ENCODE measurements at places on chromosomes 7 and 10.

DNA sequence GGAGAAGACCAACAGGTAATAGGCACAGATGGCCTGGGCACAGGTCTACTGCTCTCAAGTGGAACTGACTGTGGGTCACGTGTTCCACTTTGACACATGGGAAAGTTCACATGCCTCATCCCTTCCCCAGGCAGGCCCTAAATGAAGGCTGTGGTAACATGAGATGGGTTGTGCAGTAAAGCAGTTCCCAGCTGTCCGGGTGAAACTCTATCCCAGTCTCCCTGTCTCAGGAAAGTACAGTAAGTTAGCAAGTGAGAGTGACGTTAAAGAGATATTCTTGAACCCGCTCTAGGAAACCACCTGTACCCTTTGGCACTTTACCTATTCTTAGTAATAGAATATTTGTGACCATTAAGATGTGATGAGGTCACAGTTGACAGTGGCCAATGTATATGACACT lies 343.7 kb upstream of the AOAH start:
- DNase-seq: no peak

DNA sequence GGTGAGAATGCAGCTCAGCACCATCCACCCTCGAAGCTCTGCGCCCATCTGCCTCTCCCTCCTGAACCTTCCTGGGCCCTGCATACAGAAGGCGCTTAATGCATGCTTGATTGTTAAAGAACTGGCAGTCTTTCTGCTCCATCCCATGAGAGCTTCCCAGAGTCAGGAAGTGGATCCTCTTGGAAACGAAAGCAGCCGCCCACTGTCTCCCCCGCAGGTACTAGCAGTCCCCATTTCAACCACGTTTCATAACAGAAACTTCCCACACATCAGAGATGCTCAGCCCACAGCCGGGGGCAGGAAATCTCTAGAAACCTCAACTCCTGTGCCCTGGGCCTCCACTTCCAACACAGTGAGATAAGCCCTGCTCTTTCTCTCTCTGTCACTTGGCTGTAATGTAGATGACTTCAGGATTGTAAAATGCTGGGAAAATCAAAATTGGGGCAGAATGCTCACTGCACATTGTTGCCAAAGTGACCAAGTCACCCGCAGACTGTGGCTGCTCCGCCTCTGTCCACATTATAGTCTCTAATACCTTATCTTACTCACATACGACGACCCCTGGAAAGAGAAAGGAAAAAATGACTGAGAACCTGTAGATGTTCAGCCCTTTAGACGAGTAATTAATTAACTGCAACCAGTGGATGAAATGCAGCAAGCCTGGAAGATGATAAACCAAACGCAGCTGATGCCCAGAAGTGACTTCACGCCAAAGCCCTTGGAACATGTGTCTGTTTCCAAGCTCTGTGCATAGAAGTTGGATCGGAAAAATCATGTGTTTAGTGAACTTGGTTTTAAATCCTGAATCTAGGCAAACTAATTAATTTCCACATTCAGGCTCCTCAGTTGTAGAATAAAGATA lies 28.5 kb downstream of the GSDME start:
- no peak for DNase-seq

DNA sequence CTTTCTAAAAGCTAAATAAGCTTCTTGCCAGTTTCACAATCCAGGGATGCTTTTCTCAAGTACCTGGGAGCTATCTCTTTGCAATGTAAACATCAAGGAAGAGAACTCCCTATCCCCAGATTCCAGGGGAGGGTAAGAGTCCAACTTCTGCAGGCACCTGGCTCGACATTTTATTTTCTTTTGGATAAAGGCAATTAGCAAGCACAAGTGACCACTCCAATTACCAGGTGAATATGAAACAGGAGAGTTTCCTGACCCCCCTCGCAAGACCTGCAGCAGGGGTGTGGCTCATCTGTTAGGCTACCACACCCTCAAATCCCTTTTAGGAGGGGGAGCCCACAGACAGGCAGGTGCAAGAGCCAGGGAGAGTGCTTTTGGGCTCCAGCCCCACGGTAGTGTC lies 28.6 kb upstream of the LANCL2 start:
- DNase-seq: no peak

- DNase-seq: no peak
Measured at GRCh38 chr7:43444711-43445578, 138.0 kb upstream of the STK17A start.

GRCh38 chr10:130546841-130547240 lies 410.6 kb downstream of the GLRX3 start:
- no peak for DNase-seq

DNA sequence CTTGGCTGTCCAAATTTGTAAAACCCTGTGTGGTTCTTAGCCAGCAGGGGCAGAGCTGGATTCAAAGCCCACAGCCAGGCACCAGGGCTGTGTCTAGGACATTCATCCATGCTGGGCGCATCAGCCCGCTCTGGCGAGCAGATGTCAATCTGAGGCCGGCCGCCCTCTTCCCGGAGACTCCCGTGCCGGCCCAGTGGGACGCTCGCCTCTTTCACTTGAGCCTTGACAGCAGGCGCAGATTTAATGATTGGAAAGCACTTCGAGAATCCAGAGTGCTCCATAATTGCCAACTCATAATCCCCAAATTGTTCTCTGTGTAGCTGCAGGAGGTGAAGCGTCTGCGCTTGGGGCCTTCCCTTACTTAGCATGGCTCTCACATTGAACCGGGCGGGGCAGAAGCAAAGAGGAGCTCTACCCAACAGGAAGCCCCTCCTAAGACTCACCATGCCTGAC lies 36.7 kb downstream of the SLIT1 start:
- DNase-seq: no peak

DNA sequence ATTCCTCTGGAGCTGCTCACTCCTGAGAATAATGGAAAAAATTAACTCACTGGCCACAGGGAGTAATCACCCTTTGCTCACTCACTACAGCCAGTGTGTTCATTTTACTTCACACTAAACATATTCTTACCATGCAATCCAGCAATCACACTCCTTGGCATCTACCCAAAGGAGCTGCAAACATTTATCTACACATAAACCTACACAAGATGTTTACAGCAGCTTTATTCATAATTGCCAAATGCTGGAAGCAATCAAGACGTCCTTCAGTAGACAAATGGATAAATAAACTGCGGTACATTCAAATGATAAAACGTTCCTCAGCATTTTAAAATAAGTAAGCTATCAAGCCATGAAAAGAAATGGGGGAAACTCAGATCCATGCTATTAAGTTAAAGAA lies 34.2 kb upstream of the POM121L12 start:
- no peak for DNase-seq

DNA sequence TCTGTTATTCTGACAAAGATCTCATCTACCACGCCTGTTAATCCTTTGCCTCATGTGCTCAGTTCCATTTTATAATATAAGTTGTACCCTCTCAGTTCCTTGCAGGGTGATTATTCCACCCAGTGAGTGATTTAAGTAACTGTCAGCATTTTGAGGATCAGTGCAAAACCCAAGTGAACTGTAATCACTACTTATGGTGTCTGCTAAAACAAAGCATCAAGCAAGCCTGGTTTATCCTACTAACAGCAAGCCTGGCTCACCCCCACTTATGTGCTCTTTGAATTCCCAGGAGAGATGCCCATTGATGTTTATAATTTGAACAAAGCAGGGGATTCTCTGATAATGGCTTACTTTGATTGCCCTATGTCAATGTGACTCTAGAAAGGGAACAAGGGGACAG lies 186.8 kb upstream of the LRGUK start:
- no peak for DNase-seq

DNA sequence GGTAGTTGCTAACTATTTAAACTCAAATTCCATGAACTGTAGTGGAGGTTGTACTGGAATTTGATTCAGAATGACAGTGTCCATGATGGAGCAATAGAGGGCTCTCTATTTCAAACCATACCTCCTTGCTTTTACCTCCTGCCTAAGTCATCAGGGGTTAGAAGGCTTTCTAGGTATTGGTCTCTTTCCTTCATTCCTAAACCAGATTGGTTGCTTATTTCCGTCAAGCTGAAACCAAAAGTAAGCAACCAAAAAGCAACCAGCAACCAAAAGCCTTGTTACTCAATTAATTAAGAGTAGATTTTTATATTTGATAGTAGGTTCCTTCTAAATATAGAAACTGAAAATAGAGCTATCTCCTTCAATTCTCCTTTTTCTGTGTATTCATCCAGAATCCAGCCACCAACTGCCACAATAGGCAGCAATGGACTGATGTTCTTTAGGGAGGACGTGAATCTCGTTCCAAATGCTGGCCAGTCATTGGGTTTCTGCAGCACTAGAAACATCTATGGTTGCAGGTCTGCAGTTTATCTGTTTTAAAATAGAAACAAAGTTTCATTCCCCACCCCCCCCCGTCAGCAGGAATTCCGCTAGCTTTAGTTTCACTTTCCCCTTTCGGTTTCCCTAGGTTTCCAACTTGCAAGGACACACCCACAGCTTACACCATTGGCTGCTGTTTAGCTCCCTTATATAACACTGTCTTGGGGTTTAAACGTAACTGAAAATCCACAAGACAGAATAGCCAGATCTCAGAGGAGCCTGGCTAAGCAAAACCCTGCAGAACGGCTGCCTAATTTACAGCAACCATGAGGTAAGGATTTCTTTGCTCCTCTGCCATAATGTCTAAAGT lies at the start of gene IFIT1:
Gene IFIT1 (plus strand): TSS at position 717 of the 850 bp plus-strand sequence. CDS start 90 bp downstream, at position 807.
- no peak for DNase-seq

GRCh38 chr7:36084485-36085091 lies 68.5 kb upstream of the EEPD1 start:
- DNase-seq: no peak

- no peak for DNase-seq
Measured at GRCh38 chr10:86961481-86962091, 3.2 kb downstream of the SNCG start.

DNA sequence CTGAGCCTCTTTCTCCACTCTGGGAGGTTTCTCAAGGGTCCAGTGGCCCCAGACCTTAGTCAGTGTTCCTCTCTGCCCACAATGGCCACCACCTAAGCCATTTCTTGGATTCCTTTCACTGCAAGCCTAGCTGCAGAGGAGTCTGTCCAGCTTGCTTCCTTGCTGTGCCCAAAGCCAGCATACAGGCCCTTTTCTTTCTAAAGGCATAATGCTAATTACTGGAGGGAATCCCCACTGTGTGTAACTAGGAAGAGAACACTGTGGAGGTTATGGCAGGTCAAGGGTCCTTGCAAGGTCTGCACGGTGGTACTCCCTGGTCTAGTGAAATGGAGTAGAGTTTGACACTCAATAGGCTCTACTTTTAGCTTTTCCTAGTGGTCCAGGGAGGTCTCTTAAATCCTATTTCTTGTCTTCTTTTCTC lies 70.4 kb upstream of the CC2D2B start:
- no peak for DNase-seq

DNA sequence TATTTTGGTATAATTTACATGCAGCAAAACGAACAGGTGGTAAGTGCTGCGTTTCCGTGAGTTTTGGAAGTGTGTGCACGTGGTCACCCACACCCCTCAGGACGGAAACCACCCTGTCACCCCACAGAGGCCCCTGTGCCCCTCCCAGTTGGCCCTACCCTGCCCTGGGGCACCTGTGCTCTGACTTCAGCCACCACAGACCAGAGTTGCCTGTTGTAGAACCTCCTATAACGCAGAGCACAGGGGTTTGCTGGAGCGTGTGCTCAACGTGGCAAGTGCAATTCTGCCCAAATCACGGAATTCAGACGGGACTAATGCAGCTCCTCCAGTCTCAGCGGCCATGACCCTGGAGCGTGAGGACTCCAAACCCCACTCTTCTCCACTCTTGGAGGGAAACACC lies 9.6 kb upstream of the CFAP46 start:
- DNase-seq: no peak

- no peak for DNase-seq
Measured at GRCh38 chr7:105267244-105267643, 121.5 kb downstream of the SRPK2 start.

- DNase-seq: no peak
Measured at GRCh38 chr10:90481326-90481923, 376.4 kb downstream of the HTR7 start.

DNA sequence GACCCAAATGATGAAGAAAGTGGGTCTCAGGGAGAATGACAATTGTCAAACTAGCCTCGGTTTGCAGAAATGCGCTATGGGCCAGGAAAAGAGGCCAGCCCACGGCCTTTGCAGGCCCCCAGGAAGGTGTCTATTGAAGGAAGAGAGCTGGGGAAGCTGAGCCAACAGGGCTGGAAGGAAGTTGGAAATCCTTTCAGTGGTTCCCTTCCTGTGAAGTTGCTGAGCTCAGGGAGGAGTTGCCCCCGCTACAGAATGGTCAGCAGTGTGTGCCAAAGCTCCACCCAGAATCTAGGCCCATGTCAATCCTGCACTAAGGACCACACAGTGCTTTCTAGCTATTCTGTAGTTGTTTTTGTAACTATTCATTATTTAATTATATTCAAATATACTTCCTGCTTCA lies 91.6 kb upstream of the ANLN start:
- DNase-seq: no peak

DNA sequence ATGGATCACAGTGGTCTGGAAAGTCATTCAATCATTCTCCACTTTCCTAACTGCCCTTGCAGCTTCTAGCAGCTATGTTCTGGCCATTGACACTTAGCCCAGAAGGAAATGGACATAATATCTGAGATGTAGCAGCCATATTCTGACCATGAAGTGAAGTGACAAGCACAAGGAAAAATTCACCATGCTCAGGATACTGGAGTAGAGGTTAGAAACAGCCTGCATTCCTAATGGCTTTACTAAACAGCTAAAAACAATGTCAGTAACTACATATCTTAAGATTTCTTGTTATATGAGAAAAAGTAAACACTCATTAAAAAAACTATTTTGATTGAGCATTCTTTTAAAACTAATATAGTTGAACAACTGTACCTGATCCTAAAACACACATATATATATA lies 443.8 kb downstream of the MAGI2 start:
- DNase-seq: no peak

DNA sequence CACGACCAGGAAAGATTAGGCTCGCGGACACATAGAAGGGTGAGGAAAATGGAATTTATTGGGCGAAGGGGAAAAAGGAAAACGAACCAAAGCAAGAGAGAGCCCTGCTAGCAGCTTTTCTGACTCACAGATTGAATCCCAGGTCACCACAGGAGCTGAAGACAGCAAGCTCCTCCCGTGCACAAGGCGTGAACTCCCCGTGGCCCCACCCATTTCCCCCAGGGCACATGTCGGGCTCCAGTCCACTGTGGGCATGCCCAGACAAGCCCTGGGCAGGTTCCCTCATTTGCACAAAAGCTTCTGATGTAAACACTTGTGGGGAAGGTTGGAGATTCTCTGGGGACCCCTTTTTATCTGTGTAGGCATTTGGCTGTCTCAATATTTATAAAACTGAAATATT lies 582.4 kb downstream of the SUGCT start:
- DNase-seq: no peak

GRCh38 chr10:122158362-122158761 lies 112.7 kb upstream of the BTBD16 start:
- no peak for DNase-seq

DNA sequence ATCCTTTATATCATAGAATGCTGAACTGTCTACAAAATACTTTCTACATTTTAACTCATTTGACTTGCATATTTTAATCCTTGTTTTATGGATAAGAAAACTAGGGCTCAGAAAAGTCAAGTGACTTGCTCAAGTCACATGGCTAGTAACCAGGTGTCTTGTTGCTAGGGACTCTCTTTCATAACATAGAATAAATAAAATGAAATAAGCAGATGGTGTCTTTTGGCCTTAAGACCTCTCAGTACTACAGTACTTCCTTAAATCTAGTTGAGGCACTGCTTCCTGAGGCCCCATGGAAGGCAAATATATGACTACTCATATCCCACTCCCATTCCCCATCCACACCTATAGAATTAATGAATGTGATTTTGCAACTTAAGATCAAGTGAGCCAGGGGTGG lies 87.9 kb downstream of the CDK6 start:
- DNase-seq: no peak

- no peak for DNase-seq
Measured at GRCh38 chr10:16863766-16864165, 46.5 kb upstream of the RSU1 start.
